ENCODE measurements at places on chromosomes 5 and 9. TPM values are rescaled to one million over a fixed set of nuclear protein-coding genes. Genes with fewer than 3 reads are reported as not detected.
A peak's percentile ranks its signal among the peaks of the same experiment; 100 is the strongest.

Gene ASPN
- 17.5 TPM for total RNA-seq

Gene GABRA6
- not detected for total RNA-seq

Gene ATP6V1G1
- 81.1 TPM for total RNA-seq

Gene BTNL3
- not detected for total RNA-seq

GRCh38 chr9:81776390-81776789, 87.0 kb upstream of the TLE1 start:
- H3K27ac ChIP-seq, result no peak overlapping the region
- no peaks in the 10 kb centered on the region for H3K36me3 ChIP-seq
- DNase-seq, result no peak
- H3K4me1 ChIP-seq, result no peaks in the 10 kb centered on the region
- no peaks in the 10 kb centered on the region for H3K27me3 ChIP-seq
- no peak overlapping the region for H3K4me3 ChIP-seq

Gene CCDC192
- total RNA-seq, result not detected

Gene ARID3C
- not detected for total RNA-seq

- peaks cover 26% of the 10 kb centered on the region for H3K4me1 ChIP-seq
- peaks cover 11% of the 10 kb centered on the region for H3K27me3 ChIP-seq
- no peaks in the 10 kb centered on the region for H3K36me3 ChIP-seq
- peak; percentile 58 for DNase-seq
- no peak overlapping the region for H3K27ac ChIP-seq
Measured at GRCh38 chr5:36743891-36744772, 132.4 kb upstream of the NIPBL start.

DNA sequence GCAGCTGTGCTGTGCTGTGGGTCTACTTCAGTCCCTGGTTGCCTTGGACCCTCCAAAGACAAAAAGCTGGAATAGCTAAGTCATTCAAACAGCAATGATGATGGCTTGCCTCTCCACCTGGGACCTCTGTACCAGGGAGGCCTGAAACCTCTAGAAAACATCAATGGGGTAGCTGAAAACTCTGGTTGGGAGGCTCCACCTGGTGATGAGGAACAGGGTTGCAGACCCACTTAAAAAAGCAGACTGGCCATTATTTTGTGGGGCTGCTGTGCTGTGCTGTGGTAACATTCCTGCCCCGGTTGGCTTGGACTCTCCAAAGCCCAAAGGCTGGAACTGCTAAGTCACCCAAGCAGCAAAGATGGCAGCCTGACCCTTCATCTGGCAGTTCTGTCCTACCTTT, 839.3 kb upstream of the ARRDC3 start:
- H3K36me3 ChIP-seq, result no peaks in the 10 kb centered on the region
- no peak for DNase-seq
- no peak overlapping the region for H3K27ac ChIP-seq
- H3K4me1 ChIP-seq, result no peaks in the 10 kb centered on the region

Gene LVRN
- 0.14 TPM for total RNA-seq

- no peak for DNase-seq
- H3K27ac ChIP-seq, result no peak overlapping the region
- no peak overlapping the region for H3K4me3 ChIP-seq
Measured at GRCh38 chr9:105059252-105059651, 131.3 kb upstream of the ABCA1 start.

- DNase-seq, result no peak
- peak overlapping the region; percentile 72 for H3K27ac ChIP-seq
- peaks cover 25% of the 10 kb centered on the region for H3K4me1 ChIP-seq
- no peak overlapping the region for H3K4me3 ChIP-seq
- H3K27me3 ChIP-seq, result no peaks in the 10 kb centered on the region
- H3K36me3 ChIP-seq, result peaks cover 8% of the 10 kb centered on the region
Measured at GRCh38 chr5:151739395-151739794, 19.0 kb downstream of the ATOX1 start.

DNA sequence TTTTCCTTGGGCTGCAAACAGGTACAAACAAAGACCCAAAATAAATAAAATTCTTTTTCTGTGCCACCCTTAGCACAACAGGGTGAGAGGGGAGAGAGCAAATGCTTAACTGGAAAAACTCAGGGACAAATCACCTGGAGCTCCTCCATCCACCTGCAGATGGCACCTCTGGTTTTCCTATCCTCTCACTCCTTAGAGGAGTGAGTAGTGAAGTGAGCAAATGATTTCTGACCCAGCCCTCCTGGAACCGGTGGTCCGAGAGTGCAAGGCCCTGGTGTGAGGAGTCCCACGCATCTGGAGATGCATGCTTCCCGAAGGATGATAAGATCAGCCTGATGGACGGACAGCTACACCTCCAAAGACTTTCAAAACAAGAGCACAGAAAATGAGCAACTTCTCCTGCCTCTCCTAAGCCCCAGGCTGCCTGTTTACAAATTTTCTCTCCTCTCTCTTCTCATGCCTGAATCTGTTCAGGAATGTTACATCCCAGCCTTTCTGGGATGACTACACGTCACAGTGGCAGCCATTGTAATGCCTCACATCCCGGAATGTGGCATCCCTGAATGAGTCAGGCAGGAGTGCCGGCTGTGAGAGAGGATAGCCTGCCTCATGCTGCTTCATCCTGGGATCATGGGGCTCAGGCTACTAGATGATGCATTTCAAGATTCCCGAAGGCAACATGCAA, 86.4 kb downstream of the ADRB2 start:
- H3K36me3 ChIP-seq, result no peaks in the 10 kb centered on the region
- peaks cover 38% of the 10 kb centered on the region for H3K4me1 ChIP-seq
- no peaks in the 10 kb centered on the region for H3K27me3 ChIP-seq
- H3K4me3 ChIP-seq, result no peak overlapping the region
- H3K27ac ChIP-seq, result no peak overlapping the region
- no peak for DNase-seq

DNA sequence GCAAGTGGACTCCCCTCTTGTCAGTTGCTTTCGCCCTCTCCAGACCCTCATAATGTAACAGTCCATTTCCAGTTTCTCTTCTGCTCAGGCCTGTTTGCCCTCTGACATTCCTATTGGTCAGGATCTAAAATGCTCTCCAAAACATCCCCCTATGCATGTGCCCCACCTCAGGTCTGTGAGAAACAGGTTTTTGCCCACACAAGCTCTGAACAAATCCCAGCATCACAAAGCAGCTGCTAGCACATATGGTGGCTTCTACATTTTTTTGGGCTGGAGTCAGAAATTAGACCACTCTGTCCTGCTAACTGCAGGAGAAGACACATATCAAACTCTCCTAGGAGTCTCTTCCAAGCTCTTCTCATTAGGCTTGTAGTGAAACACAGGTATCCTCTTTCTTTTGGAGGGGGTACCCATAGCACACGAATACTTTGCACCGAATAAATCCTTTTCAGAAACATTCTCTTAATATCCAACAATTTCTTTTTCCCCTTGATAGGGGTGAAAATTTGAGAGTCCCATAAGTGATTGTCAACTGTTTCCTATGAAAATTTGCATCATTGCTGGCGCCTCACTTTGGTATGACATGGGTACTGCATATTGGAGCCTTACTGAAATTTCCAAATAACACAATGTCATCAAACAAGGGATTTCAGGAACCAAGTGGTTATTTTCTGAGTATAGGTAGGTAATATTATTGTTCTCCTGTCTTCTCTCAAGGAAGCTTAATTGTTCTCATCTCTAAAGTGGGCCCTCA, 19.3 kb upstream of the HSPA9 start:
- H3K27ac ChIP-seq, result no peak overlapping the region
- no peaks in the 10 kb centered on the region for H3K36me3 ChIP-seq
- H3K4me1 ChIP-seq, result no peaks in the 10 kb centered on the region
- H3K27me3 ChIP-seq, result no peaks in the 10 kb centered on the region

DNA sequence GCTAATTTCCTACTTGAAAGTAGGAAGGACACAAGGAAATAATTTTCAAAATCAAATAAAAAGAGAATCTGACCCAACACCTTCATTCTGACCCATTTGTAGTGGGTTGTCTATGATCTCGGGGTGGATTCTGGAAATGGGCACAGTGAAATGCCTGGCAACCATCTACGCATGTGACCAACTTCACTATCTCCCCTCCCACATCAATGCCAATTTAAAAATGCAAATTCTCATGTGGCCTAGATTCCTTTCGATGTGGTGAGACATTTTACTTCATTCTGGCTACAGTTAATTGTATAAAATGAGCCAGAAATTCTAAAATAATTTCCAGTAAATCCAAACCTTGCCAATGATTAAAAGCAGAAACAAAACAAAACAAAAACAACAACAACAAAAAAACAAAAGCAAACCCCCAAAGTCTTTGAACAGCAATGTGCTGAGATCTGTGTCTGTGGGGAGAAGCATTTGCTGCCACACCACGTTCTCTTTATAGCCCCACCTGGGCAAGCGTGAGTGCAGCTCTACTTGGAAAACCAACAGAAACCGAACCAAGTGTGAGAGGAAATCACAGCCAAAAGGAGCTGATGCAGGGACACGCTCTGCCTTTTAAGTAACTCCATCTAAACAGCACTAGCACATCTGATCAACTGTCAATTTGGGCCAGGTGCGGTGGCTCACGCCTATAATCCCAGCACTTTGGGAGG, 59.0 kb downstream of the USP20 start:
- no peak overlapping the region for H3K27ac ChIP-seq
- H3K4me1 ChIP-seq, result peaks cover 12% of the 10 kb centered on the region
- no peak for DNase-seq
- no peaks in the 10 kb centered on the region for H3K27me3 ChIP-seq
- H3K4me3 ChIP-seq, result no peak overlapping the region

Gene SRD5A1
- 2.5 TPM for total RNA-seq

DNA sequence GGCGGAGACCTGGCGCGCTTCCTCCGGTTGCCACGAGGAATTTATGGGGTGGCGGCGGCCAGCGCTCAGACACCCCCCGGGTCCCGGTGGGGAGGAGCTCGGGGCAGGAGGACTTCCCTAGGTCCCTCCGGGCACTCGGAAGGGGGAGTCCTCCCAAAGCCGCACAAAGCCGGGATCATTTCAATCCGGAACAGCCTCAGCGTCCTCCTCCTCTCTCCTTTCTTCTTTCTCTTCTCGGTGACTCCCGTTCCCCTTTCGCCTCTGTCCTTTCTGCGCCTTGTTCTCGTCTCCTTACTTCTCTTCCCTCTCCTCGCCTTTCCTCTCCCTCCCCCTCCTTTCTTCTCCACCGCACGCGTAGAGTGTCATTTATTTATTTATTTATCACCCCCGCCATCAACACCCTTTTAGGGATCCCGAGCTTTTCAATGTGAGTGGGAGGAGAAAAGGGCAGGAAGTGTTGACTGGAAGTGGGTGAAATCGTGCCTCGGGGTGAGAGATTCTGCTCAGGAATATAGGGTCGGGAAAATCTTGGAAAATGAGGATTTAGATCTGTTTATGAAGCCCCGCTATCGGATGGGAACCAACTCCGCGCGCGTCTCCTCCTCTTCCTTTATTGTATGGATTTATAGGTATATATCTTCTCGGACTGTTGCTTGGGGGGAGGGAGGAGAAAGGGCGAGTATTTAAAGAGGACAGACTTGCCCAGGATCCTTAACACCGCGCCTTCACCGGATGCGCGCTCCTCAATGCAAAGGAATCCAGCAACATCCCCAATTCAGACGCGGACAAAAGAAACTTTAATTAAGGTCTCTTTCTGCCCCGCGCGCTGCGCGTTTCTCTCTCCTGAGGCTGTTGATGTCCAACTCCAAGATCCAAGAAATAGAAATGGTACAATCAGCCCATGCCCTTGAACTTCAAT, 2.0 kb upstream of the ZNF462 start:
- H3K36me3 ChIP-seq, result no peaks in the 10 kb centered on the region
- H3K27ac ChIP-seq, result peak overlapping the region; percentile 89
- no peaks in the 10 kb centered on the region for H3K27me3 ChIP-seq

DNA sequence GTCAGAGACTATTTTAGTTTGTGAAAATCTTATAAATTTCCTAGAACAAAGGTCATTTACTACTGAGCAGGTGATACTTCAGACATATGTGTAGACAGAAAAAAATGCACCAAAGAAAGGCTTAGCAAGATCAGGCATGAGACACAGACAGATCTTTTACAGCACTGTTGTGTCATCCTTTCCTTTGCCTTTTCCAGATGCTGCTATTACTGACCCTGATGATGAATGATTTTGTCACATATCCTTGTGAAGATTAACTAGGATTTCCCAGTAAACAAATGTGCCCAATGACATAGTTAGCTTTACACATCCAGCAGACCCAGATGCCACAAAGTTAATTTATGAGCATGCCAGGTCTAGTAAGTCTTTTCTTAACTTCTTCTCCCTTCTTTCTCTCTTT, 68.2 kb downstream of the DMRTA1 start:
- DNase-seq, result no peak
- no peak overlapping the region for H3K27ac ChIP-seq
- H3K27me3 ChIP-seq, result no peaks in the 10 kb centered on the region
- no peaks in the 10 kb centered on the region for H3K36me3 ChIP-seq
- H3K4me1 ChIP-seq, result no peaks in the 10 kb centered on the region

DNA sequence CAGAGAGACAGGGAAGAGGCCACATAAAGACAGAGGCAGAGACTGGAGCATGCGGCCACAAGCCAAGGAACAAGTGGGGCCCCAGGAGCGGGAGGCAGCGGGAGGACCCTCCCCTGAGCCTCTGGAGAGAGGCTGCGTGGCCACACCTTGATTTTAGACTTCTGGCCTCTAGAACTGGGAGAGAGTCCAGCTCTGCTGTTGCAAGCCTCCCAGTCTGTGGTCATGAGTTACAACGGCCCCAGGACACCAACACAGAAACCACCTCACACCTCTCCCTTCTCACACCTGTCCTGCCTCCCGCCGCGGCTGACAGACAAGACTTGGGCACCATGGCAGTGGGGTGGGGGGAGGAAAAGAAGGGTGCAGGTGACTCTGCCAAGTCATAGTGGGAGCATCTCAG, 2.2 kb downstream of the INPP5E start:
- H3K36me3 ChIP-seq, result peaks cover 39% of the 10 kb centered on the region
- DNase-seq, result no peak
- H3K27me3 ChIP-seq, result no peaks in the 10 kb centered on the region
- no peak overlapping the region for H3K27ac ChIP-seq

GRCh38 chr5:19739671-19740070, 248.3 kb downstream of the CDH18 start:
- no peak overlapping the region for H3K4me3 ChIP-seq
- H3K4me1 ChIP-seq, result no peaks in the 10 kb centered on the region
- no peak overlapping the region for H3K27ac ChIP-seq
- no peak for DNase-seq

DNA sequence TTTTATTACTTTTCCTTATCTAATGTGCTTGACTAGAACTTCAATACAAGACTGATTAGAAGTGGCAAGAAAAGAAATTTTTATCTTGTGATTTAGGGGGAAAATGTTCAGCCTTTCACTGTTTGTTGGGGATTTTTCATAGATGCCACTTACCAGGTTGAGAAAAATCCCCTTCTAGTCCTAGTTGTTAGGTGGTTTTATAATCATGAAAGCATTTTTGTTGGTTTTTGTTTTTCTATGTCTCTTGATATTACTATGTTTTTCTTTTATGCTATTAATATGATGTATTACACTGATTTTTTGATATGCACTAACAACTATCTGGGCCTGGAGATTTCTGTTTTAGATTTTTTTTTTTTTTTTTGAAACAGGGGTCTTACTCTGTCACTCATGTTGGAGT, 134.0 kb downstream of the PARP8 start:
- no peak overlapping the region for H3K4me3 ChIP-seq
- no peaks in the 10 kb centered on the region for H3K4me1 ChIP-seq
- DNase-seq, result no peak
- peaks cover 19% of the 10 kb centered on the region for H3K36me3 ChIP-seq
- no peaks in the 10 kb centered on the region for H3K27me3 ChIP-seq

Gene MYMK
- total RNA-seq, result not detected
